Stimulated activated CD8-positive, alpha-beta memory T cell treated with anti-CD3 and anti-CD28 coated beads, Interleukin-2, amount 100 ng/mL, for 1 hour (primary cell): ENCODE measurements at places on chromosomes 5 and 9.

GRCh38 chr5:60092671-60093422, 199.3 kb upstream of the PDE4D start:
- no peak for DNase-seq

- no peak for DNase-seq
Measured at GRCh38 chr5:120446901-120447300, 17.2 kb upstream of the PRR16 start.

DNA sequence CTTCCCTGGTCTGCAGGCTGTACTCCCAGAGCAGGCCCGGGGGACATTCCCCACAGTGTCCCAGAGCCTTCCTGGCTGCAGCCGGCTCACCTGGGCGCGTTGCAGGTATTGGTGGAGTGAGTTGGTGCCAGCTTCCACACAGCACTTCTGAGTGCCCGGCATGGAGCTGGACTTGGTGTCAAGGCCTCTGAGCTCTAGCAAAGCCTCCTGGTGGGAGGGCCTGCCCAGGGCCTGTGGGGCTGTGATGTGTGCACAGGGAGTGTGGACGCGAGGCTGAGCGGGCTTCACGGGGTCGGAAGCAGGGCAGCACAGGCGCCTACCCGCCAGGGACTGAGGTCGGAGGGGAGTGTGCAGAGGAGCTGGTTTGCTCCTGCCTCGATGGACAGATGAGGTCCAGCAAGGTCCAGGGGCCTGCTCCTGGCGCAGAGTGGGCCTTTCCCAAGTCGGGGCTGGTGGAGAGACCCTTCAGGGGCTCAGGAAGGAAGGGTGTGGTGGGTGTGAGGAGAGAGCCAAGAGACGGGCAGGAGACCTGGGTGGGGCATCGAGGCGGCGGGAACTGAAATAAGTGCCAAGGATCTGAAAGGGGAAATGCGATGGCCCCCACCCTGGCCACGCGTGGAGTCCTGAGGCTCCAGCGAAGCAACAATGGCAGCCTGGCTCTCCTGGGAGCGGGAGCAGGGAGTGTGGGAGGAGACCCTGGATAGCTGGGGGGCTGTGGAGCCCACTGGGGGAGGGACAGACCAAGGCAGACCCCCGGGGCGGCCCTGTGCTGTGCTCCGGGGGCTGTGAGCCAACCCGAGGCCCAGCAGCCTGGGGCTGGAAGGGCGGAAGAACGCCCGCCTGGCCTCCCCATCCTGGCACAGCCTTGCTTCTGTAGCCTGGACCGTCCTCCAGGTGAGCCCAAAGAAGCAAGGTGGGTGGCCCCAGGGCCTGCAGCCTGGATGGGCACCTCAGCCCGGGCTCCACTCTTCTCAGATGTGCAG, 78.4 kb downstream of the RXRA start:
- no peak for DNase-seq

DNA sequence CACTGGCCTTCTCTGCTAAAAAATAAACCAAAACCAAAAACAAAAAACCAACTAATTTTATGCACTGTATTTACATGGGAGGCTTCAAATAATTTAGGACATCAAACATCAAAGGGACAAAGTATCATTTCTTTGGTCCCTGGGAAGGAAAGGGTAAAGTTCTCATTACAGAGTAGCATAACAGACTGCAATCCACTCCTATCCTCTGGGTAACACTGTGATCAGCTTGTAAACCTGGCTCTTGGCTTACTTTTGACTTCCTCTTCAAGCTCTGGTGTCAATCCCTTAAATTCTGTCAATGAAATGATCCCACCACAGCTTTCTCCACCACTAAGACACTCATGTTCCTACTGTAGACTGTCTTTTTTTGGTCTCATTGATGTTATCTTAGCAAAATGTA, 69.8 kb upstream of the VCAN start:
- no peak for DNase-seq

DNA sequence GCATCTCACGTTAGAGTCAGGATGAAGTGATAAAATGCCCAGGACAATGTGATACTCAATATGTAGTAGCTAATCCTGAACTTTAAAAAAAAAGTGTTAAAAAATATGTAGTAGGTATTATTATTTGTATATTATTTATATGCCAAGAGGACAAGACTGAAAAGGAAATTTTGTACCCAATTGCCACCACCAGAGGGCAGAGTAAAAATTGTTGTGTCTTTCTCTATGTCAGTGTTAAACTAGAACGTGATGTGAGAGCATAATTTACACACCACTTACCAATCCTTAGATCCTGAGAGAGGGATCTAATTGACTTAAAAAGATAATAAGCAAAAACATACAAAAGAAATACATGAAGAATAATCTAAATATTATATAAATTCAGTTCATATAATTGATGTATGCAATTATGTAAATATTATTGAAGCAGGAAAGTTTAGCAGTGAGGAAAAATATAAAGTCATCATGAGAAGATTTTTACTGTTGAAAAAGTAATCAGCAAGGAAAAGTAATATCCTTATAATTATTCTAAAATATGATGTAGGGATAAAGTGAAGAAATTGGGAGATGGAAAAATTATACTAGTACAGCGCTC, 288.9 kb downstream of the RAB3C start:
- DNase-seq, result no peak

GRCh38 chr5:151805414-151806223, 33.9 kb downstream of the G3BP1 start:
- no peak for DNase-seq

- no peak for DNase-seq
Measured at GRCh38 chr5:5658226-5658625, 235.7 kb downstream of the ICE1 start.

DNA sequence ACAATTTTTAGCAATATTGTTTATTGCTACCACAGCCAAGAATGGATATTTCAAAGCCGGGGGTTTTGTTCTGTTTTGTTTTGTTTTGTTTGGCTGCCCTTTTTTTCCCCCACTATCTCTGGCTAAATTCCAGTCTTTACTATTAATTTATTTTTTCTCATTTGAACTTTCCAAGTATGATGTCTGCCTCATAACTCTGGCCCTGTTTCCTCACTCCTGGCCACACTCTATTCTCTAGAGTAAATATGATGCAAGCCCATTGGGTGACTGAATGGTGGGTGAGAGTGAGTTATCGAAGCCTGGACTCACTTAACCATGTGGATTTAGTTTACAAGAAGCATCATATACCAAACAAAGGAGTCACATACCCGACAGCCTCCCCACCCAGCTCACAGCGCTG, 41.9 kb downstream of the WDR36 start:
- DNase-seq, result no peak

- DNase-seq, result no peak
Measured at GRCh38 chr5:175219366-175219765, 224.6 kb downstream of the DRD1 start.
